Kidney capillary endothelial cell (primary cell): ENCODE measurements at places on chromosomes 5 and 9.

DNA sequence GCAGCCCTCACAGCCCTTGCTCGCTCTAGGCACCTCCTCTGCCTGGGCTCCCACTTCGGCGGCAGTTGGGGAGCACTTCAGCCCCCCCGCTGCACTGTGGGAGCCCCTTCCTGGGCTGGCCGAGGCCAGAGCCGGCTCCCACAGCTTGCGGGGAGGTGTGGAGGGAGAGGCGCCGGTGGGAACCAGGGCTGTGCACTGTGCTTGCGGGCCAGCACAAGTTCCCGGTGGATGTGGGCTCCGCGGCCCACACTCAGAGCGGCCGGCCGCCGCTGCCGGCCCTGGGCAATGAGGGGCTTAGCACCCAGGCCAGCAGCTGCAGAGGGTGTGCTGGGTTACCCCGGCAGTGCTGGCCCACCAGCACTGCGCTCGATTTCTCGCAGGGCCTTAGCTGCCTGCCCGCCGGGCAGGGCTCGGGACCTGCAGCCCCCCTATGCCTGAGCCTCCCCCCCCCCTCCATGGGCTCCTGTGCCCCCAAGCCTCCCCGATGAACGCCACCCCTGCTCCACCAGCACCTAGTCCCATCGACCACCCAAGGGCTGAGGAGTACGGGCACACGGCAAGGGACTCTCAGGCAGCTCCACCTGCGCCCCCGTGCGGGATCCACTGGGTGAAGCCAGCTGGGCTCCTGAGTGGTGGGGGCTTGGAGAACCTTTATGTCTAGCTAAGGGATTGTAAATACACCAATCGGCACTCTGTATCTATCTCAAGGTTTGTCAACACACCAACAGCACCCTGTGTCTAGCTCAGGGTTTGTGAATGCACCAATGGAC, 224.8 kb downstream of the ZNF608 start:
- DNase-seq: no peak

DNA sequence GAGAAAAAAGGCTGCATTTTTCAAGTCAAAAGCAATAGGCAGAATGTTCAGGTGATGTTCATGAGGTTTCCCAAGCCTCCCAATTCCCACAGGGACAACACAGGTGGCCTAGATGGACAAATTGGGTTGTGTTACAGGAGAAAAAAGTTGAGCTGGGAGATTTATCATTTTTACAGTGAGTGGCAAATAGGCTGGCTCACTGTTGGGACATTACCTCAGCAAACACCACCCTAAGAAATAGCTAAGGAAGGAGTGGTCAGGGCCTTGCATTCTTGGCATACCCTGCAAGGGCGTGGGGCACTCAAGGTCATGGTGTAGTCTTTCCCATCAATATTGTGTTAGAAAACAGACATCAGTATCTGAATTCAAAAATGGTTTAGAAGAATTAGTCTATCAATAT, 23.3 kb upstream of the CPLANE1 start:
- no peak for DNase-seq

DNA sequence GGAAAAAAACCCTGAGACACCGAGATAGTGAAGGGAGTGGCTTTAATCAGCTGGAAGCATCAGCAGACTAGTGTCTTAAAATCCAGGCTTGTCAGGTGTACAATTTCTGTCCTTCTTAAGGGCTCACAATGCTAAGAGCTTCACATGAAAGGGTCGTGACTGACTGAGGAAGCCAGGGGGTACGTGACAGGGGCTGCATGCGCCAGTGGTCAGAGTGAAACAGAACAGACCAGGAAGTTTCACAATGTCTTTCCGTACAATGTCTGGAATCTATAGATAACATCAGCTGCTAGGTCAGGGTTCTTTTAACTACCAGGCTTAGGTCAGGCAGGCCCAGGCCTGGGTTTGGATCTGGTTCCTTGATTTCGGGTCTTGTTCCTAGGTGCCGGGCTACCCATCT, 253.0 kb downstream of the CDH10 start:
- no peak for DNase-seq

DNA sequence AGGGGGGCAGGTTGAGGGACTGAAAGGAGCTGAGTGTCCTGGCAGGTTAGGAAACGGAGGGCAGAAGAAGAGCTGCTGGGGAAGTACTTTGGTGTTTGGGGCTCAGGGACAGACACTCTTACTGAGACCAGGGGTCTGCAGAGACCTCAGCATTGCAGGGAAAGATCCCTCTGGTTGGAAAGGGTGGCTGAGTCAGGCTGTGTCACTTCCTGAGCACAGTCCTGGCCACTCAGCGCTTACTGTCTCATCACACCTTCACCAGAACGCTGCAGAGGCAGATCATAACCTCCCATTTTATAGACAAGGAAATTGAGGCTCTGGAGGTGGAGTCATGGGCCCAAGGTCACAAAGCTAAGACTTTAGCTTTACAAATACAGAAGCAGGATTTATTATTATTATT, 54.3 kb downstream of the LMX1B start:
- DNase-seq: no peak

DNA sequence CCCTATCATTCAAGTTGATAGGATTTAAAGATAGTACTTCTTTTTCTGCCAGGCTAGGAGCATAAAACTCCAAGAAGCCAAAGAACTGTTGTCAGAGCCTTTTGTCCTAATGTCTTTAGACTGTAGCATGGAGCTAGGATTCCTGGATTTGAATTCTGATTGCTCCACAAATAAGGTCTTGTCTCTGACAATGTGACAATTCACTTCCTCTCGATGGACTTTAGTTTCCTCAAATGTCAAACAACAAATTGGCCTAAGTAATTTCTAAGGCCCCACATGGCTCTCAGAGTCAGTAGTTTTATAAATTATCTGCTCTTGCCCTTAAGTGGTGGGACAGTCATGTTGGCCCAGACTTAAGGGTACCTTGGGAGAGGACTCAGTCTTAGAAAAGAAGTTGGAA, 36.7 kb downstream of the RFK start:
- DNase-seq: no peak

- no peak for DNase-seq
Measured at GRCh38 chr9:108550106-108550505, 305.7 kb downstream of the ACTL7B start.

GRCh38 chr5:6545770-6546690, 86.8 kb downstream of the NSUN2 start:
- DNase-seq: no peak

DNA sequence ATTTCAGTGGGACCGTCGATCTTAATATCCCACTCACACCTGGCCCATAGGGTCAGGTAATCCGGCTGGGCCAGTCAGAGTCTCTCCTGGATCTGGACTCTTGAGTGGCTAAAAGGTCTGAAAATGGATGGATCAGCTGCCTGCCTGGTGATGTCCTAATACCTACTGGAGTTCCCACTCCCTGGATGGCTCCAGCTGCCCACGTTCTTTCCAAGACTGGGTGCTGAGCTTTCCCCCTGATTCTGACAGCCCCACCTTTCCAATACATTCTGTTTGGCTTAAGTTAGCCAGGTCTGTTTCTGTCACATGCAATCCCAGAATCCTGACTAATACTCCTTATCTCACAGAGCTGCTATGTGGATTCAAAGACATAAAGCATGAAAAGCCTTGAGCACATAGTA, 10.2 kb downstream of the SH3PXD2B start:
- DNase-seq: peak; percentile 10

GRCh38 chr5:98796197-98796972, 22.9 kb downstream of the RGMB start:
- DNase-seq: peak; percentile 61
